ENCODE measurements at places on chromosomes 2 and 18.

- DNase-seq = no peak
These were observed 684.6 kb upstream of the SOX11 start for GRCh38 chr2:5007596-5007995.

GRCh38 chr18:63314062-63314790 is 5.3 kb downstream of the BCL2 start:
- DNase-seq = no peak

DNA sequence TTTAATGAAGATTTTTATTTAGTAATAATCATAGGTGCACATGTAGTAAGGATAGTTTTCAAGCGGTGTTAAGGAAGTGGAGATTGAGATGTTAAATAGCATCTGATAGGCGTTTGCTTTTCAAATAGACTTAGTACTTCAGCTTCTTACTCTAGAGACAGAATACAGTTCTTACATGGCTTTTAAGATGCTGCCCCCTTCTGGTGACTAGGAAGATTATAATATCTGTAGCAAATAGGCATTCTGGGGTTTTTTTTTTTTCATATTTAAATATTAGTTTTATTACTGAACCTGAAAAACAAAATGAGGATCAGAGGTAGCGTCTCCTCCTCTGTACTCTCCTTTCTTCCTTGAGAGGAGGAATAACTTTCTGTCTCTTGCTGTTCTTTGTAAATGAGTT is 100.2 kb downstream of the AGAP1 start:
- no peak for DNase-seq

DNA sequence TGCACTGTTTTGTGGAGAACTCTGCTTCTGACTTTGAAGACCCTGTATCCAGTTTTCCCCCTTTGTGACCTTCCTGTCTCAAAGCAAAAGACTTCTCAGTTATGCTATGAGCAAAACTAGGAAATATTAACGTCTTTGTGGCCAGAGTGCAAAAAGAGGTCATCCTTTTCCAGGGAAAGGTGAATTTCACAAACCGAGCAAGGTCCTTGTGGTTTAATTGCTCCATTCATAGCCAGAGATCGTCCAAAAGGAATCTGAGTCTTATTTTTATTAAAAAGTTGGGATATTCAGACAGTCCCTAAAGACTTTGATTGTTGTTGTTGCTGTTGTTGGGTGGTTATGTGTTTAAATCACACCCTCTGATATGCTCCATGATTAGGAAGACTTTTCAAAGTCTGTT is 77.4 kb downstream of the NAB1 start:
- DNase-seq = no peak

- no peak for DNase-seq
These were observed 151.8 kb upstream of the SLC14A2 start for GRCh38 chr18:45463451-45463850.

GRCh38 chr2:206276169-206276942 is 1.9 kb downstream of the ZDBF2 start:
- no peak for DNase-seq

DNA sequence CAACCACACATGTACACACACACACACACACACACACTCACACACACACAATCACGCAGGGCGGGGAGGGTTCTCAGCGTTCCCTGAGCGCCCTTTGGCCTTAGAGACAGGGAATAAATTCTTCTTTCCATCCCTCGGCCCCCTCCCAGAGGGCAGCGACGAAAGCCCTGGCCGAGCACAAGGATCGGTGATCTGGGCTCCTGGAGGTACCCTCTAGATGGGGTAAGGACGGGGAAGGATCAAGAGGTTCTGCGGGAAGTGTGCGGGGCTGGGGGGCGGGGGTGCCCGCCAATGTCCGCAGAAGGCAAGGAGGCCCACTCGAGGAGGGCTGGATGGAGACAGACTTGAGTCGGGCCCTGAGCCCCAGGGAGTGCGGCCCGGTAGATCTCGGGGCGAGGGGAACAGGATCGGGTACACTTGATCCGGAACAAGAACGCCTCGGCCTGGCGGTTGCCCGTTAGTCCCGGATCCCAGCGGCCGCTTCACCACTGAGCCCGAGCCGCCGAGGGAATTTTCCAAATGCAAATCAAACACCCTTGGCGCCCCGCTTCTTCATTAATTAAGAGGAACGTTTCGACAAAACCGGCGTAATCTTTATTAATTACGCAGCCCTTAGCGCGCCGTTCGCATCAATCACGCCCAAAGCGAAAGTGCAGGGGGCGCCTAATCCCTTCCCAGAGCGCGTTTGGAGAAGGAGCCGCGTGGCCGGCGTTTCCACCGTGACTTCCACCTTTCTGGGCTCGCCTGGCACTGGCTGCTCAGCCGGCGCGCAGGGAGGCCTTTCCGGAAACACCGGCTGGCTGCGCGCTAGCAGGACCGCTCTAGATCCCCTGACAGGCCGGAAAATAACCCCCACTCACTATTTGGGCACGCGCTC is 7.0 kb upstream of the PAX3 start:
- peak; percentile 18 for DNase-seq

GRCh38 chr2:179703702-179704101 is 157.7 kb downstream of the ZNF385B start:
- no peak for DNase-seq

GRCh38 chr2:46970334-46971288 is 55.0 kb upstream of the MCFD2 start:
- DNase-seq = no peak

- DNase-seq = no peak
These were observed 510.1 kb upstream of the SLC8A1 start for GRCh38 chr2:40962026-40962425.

GRCh38 chr2:40218679-40219078 is 233.2 kb downstream of the SLC8A1 start:
- DNase-seq = no peak

DNA sequence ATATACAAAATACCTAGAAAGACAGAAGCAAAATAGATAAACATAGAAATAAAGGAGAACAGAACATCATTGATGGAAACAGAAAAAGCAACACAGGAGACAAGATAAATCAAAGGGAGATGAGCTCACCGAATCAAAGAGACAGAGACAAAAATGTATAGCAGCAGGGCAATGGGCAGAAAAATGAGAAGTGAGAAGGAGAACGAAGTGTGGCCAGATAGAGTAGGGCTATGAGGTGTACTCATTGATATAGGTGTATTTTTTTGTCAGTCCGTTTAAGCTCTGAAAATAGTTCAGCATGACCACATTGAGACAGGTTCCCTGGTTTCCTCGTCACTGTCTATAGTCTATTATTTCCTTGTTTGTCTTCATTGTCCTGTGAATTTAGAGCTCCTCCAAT is 55.1 kb downstream of the SP100 start:
- no peak for DNase-seq

GRCh38 chr2:32559136-32559535 is 68.7 kb upstream of the TTC27 start:
- no peak for DNase-seq

- no peak for DNase-seq
These were observed 1045.1 kb upstream of the POU3F3 start for GRCh38 chr2:103808814-103809213.

GRCh38 chr2:187566712-187567111 is 12.5 kb upstream of the TFPI start:
- DNase-seq = no peak

- no peak for DNase-seq
These were observed 56.0 kb downstream of the UBE2E3 start for GRCh38 chr2:181036445-181036844.

DNA sequence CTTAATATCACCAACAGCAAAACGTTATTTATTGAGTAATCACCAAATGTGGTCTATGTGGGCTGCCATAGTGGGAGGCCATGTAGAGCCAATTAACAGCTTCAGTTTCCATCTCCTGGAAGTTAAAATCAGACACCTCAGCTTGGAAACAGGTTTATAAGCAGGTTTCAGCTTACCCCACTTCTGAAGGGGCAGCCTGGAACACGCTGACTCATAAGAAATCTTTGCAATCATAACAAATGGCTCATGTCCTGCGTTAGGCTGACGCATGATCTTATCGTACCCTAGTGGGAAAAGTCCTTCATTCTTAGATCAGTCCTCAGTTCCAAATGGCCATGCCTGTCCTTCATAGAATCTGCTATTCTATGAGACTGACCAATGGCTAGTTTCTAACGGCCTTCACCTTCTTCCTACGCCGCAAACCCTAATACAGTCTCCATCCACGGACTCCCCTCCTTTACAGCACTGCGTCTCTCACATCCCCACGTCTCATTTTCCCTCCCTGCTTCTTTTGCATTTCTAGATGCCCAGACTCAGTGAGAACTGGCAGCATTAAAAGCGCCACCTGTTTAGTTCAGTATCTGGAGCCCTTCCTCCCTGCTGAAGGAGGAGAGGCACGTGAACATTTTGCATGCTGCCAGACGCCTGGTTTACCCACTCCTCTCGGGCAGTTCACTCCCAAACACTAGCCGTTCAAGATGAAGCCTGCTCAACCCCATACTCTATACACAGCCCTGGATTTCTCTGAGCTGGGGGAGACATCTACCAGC is 24.2 kb upstream of the BZW1 start:
- DNase-seq = no peak

DNA sequence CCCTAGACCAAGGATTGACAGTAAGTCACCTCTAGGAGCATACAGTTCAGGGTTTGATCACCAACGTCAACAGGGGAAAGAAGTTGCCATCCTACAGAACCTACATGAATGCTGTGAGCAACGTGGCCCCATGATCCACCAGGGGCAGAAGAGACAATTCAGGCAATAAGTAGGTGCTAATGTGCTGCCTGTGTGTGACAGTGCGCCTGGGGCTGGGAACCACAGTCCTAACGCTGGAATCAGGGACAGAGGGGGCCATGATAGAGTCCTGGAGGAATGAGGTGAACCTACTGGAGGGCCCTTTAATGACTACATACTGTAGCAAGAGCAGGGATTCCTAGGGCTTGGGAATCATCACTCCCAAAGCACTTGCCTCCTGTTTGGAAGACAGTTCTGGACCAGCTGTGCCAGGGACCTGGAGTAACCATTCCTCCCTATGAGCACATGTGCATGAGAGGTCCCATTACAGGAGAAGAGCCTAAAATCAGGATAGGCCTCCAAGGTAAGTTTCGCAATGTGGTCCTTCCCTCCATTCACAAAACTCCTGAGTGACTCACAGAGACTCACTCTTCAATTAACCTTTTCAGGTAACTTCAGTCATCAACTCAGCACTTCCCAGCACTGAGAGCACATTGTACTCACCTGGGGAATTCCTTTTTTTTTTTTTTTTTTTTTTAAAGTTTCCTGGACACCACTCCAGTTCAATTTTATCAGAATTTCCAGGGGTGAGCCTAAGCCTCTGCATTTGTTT is 214.0 kb downstream of the TMEM163 start:
- DNase-seq = no peak

- no peak for DNase-seq
These were observed 137.9 kb upstream of the PID1 start for GRCh38 chr2:229408962-229409361.

- no peak for DNase-seq
These were observed 777.2 kb upstream of the TMEFF2 start for GRCh38 chr2:192971981-192972380.

DNA sequence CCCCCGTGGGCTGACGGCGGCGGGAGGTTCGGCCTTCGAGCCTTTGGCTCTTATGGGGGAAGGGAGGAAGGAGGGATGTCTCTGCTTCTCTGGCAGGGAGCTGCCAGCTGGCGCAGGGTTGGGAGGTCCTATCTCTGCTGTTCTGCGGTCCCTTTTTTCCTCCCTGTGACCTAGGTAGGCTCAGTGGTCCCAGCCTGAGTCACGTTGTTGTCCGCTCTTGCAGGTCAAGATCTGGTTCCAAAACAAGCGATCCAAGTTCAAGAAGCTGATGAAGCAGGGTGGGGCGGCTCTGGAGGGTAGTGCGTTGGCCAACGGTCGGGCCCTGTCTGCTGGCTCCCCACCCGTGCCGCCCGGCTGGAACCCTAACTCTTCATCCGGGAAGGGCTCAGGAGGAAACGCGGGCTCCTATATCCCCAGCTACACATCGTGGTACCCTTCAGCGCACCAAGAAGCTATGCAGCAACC is 2.5 kb downstream of the DLX1 start:
- DNase-seq = no peak

All from progenitor cell of endocrine pancreas (in vitro differentiated cells).